ENCODE measurements at places on chromosomes 1 and 21.

DNA sequence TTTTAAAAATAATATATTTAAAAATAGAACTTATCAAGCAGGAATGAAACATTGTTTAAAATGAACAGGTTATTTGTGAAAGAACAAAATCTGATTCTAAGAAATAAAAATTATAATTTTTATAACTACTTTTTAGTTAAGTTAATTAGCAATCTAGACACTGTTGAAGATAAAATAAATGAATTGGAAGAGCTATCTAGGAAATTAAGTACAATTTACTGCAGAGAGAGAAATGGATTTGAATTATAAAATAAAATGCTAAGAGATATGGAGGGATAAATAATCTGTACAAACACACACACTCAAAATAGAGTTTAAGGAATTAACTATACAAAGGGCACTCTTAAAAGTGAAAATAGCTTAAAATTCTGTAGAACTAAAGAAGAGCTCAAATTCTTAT lies 1123.1 kb downstream of the PLA2G4A start:
- no peak for DNase-seq

DNA sequence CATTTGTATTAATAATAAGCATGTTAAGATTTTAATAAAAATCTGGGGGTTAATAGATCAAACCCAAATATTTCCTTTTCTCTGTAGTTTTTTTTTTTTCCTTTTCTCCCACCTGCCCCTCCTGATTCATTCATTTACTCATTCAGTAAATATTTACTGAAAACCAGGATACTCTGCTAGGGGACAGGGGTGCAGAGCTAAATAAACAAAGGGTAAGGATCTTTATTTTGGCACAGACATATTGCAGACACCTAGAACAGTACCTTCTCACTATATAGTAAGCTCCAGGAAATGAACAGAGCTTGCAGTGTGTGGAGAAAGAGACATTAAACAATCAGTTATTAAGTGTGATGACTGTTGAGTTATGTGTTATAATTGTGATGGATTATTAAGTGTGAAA lies 60.9 kb downstream of the AK5 start:
- DNase-seq = no peak

- no peak for DNase-seq
Observed at GRCh38 chr1:17633654-17634053, 94.2 kb downstream of the ARHGEF10L start.

DNA sequence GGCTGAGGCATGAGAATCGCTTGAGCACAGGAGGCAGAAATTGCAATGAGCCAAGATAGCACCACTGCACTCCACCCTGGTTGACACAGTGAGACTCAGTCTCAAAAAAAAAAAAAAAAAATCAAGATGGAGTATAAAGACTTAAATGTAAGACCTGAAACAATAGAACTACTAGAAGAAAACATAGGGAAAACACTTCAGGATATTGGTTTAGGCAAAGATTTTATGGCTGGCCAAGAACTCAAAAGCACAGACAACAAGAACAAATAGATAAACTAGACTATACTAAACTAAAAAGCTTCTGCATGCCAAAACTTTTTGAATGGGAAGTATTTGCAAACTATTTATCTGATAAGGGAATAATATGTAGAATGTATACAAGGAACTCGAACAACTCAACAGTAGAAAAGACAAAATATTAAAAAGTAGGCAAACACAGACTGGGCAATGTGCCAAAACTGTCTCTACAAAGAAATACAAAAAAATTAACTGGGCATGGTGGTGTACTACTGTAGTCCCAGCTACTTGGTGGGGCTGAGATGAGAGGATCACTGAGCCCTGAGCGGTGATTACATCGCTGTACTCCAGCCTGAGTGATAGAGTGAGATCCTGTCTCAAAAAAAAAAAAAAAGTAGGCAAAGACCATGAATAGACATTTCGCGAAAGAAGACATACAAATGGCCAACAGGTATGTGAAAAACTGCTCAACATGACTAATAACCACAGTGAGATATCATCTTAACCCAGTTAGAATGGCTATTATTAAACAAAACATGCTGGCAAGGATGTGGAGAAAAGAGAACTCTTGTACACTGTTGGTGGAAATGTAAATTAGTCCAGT lies 25.3 kb downstream of the DTL start:
- no peak for DNase-seq

- DNase-seq = no peak
Observed at GRCh38 chr1:162316187-162316586, 60.5 kb downstream of the SPATA46 start.

DNA sequence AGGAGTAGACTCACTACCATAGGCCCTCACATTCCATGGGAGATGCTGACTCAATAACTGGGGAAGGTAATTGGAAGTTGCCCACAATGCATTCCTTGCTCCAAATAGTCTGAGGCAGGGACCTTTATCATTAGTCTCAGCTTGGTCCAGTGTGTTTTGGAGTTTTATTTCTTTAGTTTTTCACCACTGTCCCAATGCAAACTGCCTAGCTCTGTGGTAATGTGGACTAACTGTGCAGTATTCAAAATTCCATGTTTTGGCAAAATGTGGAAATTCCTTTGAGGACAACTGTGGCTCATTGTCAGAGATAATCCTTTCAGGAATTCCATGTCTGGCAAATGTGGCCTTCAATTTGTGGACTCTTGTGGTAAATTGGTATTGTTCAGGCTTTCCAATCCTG lies 78.1 kb upstream of the PAPPA2 start:
- DNase-seq = no peak

GRCh38 chr1:234260578-234260977 lies 112.7 kb upstream of the COA6 start:
- DNase-seq = no peak

DNA sequence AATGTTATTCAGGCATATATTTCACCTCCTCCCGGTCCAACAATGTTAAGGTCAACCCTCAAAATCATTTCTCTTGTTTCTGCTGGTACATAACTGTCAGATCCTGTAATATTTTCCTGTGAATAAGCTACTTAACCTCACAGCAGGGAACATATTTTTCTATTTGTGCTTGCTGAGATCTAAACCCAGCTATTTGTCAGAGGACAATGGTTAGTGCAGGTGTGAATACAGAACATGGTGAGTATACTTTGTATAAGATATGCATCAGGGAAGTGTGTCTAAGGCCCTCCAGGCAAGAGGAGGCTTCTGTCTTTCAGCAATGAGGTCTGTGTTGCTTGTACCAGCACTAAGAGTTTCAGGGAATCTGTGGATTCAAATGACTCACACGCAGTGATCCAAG lies 970.6 kb downstream of the NCAM2 start:
- no peak for DNase-seq

- DNase-seq = no peak
Observed at GRCh38 chr1:172581273-172581672, 48.3 kb downstream of the SUCO start.

GRCh38 chr1:13617108-13617507 lies 33.5 kb downstream of the PDPN start:
- no peak for DNase-seq

- no peak for DNase-seq
Observed at GRCh38 chr1:204591473-204592090, 75.4 kb downstream of the MDM4 start.

GRCh38 chr1:113325022-113325421 lies 65.3 kb upstream of the MAGI3 start:
- no peak for DNase-seq

- no peak for DNase-seq
Observed at GRCh38 chr1:15277447-15277838, 30.4 kb downstream of the FHAD1 start.

DNA sequence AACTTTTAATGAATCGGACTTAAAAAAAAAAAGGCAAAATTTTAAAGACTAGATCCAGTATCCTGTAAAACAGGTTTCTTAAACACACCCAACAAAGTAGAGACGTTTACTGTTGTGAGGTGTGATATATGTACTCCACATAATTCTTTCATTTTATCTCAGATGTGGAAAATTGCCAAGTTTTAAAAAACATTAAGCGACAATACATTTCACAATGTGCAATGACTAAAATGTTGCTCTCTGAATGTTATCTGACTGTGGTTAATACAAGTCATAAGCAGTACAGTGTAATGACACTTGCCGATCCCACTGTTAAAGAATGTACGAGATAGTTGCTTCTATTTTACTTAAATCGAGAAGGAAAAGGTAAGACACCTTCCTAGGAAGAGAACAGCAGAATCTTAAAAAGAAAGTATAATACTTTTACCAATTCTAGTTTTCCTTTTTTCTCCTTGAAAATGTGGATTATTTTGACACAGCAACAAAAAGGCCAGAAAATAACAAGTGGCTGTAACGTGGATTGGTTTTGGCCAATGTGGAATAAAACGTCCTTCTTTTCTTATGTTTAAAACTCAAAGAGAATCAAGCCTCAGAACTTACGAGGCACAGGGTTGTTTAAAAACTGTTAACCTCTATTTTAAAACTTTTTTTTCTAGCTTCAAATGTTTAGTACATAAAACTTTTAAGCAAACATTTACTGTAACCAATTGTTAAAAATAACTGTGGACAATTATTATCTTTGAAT lies 51.4 kb downstream of the TP53BP2 start:
- DNase-seq = no peak

- no peak for DNase-seq
Observed at GRCh38 chr1:87279536-87279875, 49.2 kb upstream of the LMO4 start.

- no peak for DNase-seq
Observed at GRCh38 chr1:226728448-226728847, 10.6 kb downstream of the ITPKB start.

- DNase-seq = no peak
Observed at GRCh38 chr1:24892188-24893153, 37.6 kb downstream of the RUNX3 start.

DNA sequence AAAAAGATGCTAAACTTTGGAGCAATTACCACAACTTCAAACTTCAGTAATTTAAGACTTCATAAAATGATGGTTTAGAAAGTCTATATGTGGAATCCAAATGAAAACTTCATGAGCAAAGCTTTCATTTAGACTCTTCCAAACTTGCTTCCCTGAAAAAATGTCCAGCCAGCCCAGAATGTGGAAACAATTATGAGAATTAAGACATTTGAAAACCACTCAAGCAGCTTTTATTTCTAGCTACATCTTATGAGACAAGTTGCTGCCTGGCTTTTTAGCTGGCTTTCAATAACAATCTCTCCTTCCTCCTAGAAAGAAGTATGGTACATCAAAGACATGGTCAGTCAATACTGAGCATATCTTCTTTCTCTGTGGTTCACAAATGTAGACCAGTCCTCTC lies 21.8 kb downstream of the LPAR3 start:
- no peak for DNase-seq

GRCh38 chr1:230169454-230170152 lies 102.6 kb downstream of the GALNT2 start:
- no peak for DNase-seq

- DNase-seq = no peak
Observed at GRCh38 chr21:16308269-16308668, 578.5 kb downstream of the USP25 start.

- no peak for DNase-seq
Observed at GRCh38 chr1:77888081-77888780, at the start of gene NEXN. Gene NEXN (plus strand): TSS chr1:77888624. CDS start chr1:77916107, 27,483 bp downstream.

- DNase-seq = no peak
Observed at GRCh38 chr21:35641271-35642016, 418.9 kb downstream of the SETD4 start.

DNA sequence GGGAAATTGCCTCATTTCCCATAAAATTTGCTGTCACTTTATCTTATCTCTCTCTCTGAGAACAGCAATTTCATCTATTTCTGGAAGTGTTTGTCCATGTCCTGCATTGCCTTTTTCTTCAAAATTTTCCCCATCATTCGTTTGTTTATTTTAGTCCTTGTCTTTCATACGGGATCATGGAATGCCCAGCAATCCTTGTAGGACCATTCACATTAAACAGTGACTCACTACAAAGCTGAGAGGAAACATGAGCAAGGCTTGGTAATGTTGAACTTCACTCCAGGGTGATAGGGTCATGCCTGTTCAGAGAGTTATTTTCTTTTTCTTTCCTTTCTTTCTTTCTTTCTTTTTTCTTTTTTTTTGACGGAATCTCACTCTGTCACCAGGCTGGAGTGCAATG lies 32.2 kb upstream of the HNRNPU start:
- DNase-seq = no peak

DNA sequence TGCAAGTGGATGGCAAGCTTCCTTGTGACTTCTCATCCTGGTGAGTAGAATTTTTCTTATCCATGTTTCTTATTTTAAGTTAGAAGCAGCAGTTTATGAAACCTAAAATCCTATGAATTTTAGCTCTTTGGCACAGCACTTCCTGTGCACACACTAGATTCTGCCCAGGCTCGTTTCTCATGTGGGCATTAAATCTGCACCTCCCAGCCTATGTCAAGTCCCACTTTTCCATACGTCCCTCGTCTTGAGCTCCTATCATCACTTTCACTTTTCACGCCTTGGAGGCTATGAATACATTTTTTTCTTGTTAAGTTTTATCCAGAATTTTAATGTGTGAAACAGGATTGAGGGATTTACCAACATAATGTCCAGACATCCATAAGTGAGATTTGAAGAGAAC lies 142.1 kb downstream of the MRPS6 start:
- DNase-seq = no peak

DNA sequence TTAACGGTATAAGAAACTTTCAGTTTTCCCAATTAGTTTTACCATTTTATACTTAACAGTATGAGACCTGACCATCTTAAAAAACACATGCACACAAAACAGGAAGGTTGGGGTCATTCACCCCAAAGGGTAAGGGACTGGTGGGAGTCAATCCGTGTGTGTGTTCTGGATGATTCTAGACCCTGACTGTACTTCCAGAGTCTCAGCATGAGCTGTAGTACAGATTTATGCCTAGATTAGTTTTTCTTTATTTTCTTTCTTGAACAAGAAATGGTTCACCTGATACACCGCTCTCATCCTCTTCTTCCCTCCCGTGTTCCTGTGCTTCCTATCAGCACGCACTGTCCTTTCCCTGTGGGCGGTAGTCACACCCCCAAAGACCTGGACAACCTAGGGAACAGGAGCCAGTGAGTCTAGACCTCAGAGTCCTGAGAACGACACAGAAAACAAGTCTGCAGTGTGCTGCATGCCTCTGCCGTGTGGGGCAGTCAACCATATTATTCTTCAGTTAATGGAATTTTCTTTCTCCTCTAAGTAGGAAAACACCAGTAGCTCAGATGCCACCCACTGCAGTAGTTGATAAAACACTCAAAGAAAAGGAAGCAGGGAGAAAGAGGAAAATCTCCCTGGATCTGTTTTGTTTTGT lies 38.9 kb upstream of the MRPS6 start:
- DNase-seq = no peak

- DNase-seq = no peak
Observed at GRCh38 chr1:241972703-241973369, 15.3 kb downstream of the BECN2 start.

- DNase-seq = no peak
Observed at GRCh38 chr1:224317383-224318045, 12.5 kb downstream of the NVL start.

DNA sequence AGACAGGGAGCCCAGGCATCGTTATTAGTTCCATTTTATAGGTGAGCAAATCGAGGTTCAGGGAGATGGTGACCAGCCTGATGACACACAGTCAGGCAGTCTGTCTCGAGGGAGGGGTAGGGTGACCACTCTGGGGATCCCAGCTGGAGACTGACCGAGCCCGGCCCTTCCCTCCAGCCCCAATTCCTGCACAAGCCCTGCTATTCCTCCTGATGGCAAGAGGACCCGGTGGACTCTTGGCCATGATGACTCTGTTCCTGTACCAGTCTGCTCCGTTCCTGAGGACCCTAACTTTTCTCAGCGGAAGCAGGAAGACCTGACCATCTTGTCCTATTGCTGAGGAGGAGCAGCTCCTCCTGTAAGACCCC lies 391 bp downstream of the AGT start:
- no peak for DNase-seq

- DNase-seq = no peak
Observed at GRCh38 chr1:240658312-240658960, 46.5 kb upstream of the GREM2 start.

- DNase-seq = no peak
Observed at GRCh38 chr1:189628857-189629256, 848.8 kb downstream of the BRINP3 start.

All from stimulated activated CD8-positive, alpha-beta memory T cell treated with anti-CD3 and anti-CD28 coated beads, Interleukin-15, amount 100 ng/mL, for 4 hours (primary cell).